Stomach (tissue), 19 donors: ENCODE measurements at places on chromosomes 2 and 18.

- no peak overlapping the region for H3K4me3 ChIP-seq
- H3K27me3 ChIP-seq, result no peaks in the 10 kb centered on the region
- H3K36me3 ChIP-seq, result no peaks in the 10 kb centered on the region
Measured at GRCh38 chr2:172282944-172283343, 144.4 kb upstream of the ITGA6 start.

DNA sequence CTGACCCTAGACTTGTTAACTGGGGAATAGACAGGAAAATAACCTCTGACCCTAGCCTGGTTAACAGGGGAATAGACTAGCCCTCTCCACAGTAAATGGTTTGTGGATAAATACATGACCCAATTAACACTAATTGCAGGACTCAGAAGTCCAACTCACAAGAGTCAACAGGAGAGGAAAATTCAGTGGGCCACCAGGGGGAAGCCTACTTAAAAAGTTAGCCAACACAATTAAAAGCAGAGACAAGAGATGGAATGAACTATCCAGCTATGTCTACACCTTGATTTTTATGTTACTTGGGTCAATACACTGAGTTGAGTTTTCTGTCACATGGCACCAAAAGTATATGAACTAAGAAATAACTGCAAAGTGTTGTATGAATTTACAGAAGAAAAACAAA lies 158.8 kb upstream of the SLC39A10 start:
- DNase-seq, result peak; percentile 65
- H3K27me3 ChIP-seq, result no peaks in the 10 kb centered on the region
- no peaks in the 10 kb centered on the region for H3K36me3 ChIP-seq
- no peak overlapping the region for H3K4me3 ChIP-seq

- no peak for DNase-seq
- peak overlapping the region; percentile 44 for H3K4me3 ChIP-seq
- peaks cover 21% of the 10 kb centered on the region for H3K4me1 ChIP-seq
- peaks cover 8% of the 10 kb centered on the region for H3K27me3 ChIP-seq
Measured at GRCh38 chr2:241803387-241804325, 5.3 kb upstream of the NEU4 start.

DNA sequence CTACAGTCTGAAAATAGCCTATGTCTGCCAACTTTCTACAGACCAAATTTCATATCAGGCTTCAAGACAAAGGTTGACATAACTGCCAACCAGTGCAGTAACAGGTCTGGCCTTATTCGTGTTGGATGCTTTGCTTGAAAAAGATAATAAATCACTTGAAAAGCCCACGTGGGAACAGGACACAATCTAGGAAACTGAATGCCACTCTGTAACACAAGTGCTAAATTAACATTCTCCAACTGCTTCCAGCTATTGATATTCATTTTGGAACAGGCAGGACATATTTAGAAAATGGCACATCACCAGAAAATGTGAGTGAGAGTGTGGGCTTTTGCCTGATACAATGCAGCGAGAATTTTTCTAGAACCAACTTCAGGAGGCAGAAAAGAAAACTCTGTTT lies 165.9 kb upstream of the CCDC150 start:
- no peak overlapping the region for H3K27ac ChIP-seq
- no peaks in the 10 kb centered on the region for H3K4me1 ChIP-seq
- no peak for DNase-seq
- H3K4me3 ChIP-seq, result no peak overlapping the region
- no peaks in the 10 kb centered on the region for H3K36me3 ChIP-seq
- H3K27me3 ChIP-seq, result no peaks in the 10 kb centered on the region
